HEK293T (cell line): ENCODE measurements at places on chromosomes 11 and 22.
A peak's percentile ranks its signal among the peaks of the same experiment; 100 is the strongest.

GRCh38 chr11:28366549-28367346 is 258.6 kb downstream of the METTL15 start:
- DNase-seq = no peak

- DNase-seq = no peak
Measured at GRCh38 chr11:117823946-117824420, 561 bp downstream of the FXYD2 start.

GRCh38 chr11:13280092-13280722 is 2.6 kb downstream of the BMAL1 start:
- no peak for DNase-seq

DNA sequence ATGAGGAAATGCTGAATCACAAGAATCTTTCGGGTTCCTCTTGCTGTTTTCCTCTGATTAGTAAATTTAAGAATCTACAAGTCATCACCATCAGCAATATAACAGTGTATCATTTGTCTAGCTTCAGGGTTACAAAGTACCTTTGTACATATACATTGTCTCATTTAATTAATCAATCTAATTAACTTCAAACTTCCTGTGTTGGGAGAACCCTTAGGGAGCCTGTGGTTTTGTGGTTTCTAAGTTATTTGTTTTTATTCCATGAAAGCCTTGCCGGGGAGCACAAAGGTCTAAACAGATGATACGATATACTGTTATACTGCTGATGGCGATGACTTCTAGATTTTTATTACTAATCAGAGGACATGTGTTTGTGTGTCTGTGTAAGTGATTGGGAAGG is 41.0 kb downstream of the TIMP3 start:
- no peak for DNase-seq

DNA sequence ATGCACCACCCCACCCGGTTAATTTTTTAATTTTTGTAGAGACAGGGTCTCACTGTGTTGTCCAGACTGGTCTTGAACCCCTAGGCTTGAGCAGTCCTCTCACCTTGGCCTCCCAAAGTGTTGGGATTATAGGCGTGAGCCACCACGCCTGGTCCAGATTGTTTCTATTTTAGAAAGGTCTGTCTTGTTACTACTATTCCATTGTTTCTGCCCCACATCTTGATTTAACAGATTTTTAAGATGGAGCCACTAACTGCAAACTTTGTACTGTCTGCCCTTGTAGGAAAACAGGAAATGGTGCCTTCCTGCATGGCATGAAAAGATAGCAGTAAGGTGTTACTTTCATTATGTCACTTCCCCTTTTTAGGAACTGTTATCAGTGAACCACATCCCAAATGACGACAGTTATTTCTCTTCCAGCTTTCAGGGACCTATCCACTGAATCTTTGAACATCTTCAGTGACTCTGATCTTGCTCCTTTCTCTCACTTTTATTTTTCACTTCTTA is 23.2 kb downstream of the TAF1D start:
- no peak for DNase-seq

DNA sequence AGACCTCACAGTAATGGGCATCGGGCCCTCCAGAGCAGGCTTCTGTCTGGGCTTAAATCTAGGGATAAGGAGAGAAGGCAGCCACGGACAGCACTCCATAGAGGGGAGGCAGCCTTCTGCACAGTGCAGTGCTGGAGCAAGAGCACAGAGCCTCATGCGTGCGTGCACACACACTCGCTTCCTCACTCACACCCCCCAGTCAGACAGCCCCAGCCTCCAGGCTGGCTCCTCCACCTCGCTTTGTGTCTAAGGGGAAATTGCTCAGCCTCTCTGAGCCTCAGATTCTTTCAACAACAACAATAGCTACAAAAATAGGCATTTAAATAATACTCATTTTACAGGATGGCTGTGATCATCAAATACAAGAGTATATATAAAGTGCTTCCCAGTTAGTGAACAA is 26.7 kb upstream of the ETS1 start:
- no peak for DNase-seq

GRCh38 chr22:24937114-24937513 is 9.4 kb downstream of the LHFPL7 start:
- peak; percentile 57 for DNase-seq

DNA sequence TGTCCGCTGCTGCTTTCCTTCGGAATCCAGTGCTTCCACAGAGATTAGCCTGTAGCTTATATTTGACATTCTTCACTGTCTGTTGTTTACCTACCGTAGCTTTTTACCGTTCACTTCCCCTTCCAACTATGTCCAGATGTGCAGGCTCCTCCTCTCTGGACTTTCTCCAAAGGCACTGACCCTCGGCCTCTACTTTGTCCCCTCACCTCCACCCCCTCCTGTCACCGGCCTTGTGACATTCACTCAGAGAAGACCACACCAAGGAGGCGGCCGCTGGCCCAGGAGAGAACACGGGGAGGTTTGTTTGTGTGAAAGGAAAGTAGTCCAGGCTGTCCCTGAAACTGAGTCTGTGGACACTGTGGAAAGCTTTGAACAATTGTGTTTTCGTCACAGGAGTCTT is 15.4 kb upstream of the ST14 start:
- no peak for DNase-seq

DNA sequence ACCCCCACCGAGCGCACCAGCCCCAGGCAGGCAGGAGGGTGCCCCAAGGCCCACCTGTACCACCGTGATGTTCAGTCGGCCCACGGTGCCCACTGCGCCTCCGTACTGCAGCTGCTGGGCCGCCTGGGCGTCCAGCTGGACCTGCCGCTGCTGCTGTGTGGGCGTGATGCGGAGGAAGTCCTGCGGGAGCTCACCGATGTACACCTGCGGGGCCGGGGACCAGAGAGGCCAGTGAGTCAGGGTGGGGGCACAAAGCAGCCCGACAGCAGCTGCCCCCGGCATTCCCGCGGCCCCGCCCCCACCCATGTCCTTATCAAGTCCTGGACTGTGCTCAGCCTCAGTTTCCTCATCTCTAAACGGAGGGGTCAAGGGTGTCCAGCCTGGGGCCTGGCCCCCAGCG is 13.8 kb downstream of the TOLLIP start:
- no peak for DNase-seq

DNA sequence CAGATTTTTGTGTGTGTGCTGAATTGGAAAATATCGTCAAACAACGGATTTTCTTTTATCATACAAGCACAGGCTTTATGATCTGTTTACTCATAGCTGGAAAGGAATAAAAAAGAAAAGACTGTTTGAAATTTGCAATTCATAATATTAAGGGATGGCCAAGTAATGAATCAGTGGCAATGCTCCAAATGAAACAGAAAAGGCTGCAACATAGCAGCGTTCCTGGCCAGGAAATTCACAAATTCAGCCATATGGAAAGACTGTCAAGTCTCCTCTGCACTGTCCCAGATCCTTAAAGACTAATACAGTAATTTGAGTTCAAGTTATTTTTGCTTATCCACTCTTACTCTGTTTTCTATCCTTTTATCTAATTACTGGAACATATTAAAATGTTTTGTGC is 98.2 kb downstream of the MSANTD4 start:
- DNase-seq = no peak

- DNase-seq = no peak
Measured at GRCh38 chr11:74935285-74935684, 13.6 kb downstream of the XRRA1 start.

DNA sequence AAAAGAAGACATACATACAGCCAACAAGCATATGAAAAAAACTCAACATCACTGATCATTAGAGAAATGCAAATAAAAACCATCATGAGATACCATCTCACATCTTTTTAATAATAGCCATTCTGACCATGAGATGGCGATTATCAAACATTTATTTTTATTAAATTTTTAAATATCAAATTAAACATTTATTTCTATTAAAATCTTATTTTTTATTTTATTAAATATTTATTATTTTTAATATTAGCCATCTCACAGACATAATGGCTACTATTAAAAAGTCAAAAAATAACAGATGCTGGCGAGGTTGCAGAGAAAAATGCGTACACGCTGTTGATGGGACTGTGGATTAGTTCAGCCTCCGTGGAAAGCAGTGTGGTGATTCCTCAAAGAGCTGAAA is 264.8 kb upstream of the TENM4 start:
- DNase-seq = no peak

DNA sequence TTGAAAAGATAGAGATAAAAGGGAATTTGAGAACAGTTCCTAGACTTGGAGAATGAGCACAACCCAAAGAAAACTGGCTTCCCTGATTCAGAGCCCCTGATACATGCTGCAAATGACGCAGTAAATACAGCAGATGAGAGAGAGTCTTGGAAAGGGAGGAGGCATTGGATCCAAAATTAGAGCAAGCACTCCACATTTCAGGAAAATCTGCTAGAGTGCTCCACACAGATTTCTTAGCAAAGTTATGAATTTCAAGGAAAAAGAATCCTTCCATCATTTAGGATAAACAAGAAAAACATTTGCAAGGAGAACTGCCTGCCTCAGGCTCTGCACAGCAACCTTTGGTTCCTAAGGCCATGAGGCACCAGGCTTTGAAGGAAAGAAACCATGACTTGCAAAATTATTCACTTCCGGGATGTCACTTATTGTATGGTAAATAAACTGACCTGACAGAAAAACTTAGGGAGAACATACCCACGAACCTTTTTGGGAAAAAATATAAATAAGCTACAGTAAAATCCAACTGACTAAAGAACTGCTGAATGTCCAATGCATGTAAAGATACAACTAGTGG is 89.8 kb upstream of the RTL6 start:
- no peak for DNase-seq

GRCh38 chr11:69233744-69234570 is 60.0 kb upstream of the MYEOV start:
- DNase-seq = no peak

GRCh38 chr11:92324890-92325289 is 100.3 kb downstream of the FAT3 start:
- DNase-seq = no peak

- no peak for DNase-seq
Measured at GRCh38 chr11:79794484-79795393, 353.9 kb upstream of the TENM4 start.

DNA sequence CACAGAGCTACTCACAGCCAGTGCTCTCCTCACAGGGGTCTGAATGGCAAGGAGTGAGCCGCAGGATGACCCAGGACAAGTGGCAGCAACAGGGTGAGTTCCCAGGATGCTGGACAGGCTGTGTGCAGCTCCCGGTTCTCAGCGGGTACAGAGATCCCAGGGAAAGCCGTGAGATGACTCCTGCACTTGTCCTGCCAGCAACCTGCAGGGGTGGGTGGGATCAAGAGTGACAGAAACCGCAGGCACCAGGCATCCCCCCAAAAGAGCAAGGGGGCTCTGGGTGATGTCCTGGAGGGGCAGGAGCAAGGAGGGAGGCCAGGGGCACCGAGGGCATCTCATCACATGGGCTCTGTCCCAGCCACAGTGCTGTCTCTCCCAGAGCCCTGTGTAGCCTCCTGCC is 15.9 kb upstream of the PRODH start:
- DNase-seq = no peak

DNA sequence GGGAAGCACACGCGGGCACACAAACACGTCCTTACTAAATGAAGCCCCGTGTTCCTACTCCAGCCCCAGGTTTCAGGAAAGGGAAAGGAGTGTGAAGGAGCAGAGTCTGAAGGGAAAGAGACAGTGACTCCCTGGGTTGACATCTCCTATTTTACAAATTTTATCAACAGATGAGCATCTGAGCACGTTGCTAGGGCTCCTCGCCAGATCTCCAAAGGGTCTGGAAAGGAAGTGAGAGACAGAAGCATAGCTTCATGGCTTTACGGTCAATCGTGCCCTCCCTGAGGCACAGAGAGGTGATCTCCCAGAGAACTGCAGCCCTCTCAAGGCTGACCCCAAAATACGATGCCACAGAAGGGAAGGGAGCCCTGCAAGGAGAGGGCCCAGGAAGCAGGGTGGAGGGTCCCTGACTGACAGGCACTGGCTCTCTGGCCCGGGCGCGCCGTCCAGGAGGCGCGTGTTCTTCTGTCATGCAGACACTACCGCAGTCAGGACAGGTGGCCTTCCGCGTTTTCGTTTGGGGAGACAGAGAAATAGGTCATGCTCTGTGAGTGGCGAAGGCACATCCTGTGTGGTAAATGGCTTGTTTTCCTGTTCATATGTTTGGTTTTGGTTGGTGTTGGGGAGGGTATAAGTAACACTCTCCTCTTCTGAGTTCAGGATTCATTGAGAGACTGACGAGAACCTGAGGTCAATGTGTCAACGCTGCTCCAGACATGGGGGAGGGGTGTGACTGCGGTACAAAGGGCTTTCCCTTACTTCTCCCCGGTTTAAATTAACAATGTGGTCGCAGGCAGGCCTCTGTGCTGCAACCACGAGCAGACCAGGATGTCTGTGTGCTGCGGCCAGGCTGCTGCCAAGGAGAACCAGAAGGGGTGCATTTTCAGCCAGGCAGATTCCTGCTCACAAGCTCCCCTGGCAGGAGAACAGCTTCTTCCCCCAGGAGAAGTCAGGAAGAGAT is 813.3 kb downstream of the OPCML start:
- no peak for DNase-seq

DNA sequence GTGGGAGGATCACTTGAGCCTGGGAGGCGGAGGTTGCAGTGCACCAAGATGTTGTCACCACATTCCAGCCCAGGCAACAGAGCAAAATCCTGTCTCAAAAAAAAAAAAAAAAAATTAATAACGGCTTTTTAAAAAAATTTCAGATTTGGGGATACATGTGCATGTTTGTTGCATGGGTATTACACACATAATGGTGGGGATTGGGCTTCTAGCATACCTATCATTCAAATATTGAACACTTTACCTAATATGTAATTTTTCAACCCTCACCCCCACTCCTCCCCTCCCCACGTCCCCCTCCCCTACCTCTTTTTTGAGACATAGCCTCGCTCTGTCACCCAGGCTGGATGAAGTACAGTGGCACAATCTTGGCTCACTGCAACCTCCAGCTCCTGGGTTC is 40.1 kb downstream of the ABTB2 start:
- no peak for DNase-seq

GRCh38 chr11:87097582-87097981 is 59.8 kb downstream of the TMEM135 start:
- peak; percentile 67 for DNase-seq

DNA sequence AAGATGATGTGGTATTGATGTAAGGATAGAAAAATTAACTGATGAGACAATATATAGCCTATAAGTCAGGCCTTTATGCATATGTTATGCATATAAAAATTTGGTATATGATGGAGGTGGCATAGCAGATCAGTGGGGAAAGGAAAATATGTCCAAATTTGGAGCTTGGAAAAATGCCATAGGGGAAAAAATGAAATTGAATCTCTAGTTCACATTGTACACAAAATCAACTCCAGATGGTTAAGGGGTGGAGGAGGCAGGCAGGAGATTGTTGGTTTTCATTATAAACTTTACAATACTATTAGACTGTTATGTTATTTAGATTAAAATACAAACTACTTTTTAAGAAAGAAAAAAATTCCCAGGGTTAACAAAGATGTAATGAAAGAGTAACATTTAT is 15.1 kb upstream of the CD3E start:
- DNase-seq = no peak

DNA sequence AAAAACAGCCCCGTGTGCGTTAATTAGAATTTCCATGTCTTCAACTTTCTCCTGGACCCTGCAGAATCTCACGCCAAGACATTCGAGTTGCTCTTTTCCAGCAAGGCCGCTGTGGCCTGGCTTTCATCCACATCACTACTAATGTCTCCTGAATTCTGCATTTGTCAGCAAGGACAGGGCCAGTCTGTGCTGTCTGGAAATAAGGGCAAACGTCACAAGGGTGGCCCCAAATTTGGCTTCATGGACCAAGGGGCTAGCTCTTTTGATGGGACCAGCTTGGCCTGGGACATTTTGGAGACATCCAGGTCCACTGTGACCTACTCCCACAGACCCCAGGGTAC is 33.4 kb downstream of the KCNQ1OT1 start:
- no peak for DNase-seq
